Endodermal cell (in vitro differentiated cells): ENCODE measurements at places on chromosomes 4 and X. TPM values are rescaled to one million over a fixed set of nuclear protein-coding genes. Genes with fewer than 3 reads are reported as not detected.

- no peak for DNase-seq
Observed at GRCh38 chrX:38080808-38081207, 74.5 kb downstream of the SYTL5 start.

DNA sequence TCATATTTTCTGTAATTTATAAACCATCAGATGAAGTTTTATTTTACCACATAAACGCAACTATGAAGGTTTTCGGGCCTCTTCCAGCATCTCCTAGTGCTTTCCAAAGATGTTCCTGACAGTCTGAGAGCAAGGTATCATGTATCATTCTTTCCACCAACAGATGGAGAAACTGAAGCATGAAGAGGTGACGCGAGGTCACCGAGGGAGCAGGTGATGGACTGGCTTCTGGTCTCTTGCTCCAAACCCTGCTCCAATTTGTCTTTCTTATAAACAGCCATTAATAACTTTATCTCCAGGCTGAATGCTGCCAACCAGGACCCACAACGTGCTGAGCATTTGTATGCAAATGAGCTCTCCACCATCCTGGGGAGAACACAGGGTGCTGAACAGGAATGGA lies 86.3 kb upstream of the MAML3 start:
- DNase-seq = no peak

The UGT2B15 gene
- total RNA-seq = not detected in 3 replicates

The SMIM31 gene
- total RNA-seq = not detected in 2 replicates
